ENCODE measurements at places on chromosomes 4 and X.

DNA sequence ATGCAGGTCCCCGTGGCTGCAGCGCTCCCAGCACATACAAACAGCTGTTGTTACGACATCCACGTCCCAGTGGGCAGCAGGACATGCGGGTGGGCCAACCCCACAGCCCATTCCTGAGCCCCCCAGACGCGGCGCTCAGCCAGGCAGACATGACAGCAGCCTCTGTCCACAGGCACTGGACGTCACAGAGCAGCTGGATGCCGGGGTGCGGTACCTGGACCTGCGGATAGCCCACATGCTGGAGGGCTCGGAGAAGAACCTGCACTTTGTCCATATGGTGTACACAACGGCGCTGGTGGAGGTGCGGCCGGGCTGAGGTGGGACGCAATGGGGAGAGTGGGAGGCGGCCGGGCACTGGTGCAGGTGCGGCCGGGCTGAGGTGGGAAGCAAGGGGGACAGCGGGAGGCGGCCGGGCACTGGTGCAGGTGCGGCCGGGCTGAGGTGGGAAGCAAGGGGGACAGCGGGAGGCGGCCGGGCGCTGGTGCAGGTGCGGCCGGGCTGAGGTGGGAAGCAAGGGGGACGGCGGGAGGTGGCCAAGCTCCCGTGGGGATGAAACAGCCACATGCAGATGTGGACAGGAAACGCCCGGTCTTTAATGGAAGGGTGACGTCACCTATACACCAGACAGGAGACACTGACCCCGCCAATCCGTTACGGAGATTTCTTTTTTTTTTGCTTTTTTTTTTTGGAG is 9.4 kb downstream of the PLCXD1 start:
- DNase-seq = peak; percentile 2

DNA sequence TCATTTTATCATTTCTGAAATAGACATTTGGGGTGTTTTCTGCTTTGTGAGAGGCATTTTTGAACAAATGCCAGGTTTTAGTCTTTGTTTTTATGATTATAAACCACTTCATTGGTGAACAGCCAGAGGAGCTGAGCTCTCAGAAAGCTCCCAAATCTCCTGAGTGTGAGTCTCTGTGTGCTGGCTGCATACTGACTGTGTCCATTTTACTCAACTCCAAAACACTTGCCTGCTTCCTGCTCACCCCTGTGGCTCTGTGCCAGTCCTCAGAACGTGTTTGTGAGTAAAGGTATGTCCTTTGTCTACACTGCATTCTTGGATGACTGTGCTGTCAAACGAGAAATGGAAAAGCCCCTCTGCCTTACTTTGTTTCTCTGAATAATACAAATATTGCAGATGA is 5.4 kb upstream of the LRAT start:
- no peak for DNase-seq

DNA sequence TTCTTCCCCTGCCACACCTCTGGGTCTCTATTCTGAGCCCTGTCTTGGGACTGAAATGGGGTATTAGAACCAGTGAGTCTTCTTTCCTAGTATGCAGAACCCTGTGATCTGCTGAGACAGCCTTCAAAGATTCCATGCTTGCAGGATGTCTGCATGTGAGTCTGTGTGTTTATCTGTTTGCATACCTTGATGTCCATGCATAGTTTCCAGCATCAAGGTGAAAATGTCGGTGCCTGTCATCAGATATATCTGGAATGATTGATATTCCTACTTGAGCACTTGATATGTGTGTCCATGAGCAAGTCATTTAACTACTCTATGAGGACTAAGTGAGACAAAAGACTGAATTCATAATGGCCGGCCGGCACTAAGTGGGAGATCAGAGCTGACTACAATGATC is 117.0 kb upstream of the HS3ST1 start:
- DNase-seq = no peak

GRCh38 chr4:169098054-169098497 is 88.0 kb upstream of the CBR4 start:
- DNase-seq = no peak

- no peak for DNase-seq
Measured at GRCh38 chr4:55517526-55518229, 29.0 kb downstream of the CLOCK start.

- no peak for DNase-seq
Measured at GRCh38 chr4:71545168-71545567, 206.3 kb downstream of the SLC4A4 start.

DNA sequence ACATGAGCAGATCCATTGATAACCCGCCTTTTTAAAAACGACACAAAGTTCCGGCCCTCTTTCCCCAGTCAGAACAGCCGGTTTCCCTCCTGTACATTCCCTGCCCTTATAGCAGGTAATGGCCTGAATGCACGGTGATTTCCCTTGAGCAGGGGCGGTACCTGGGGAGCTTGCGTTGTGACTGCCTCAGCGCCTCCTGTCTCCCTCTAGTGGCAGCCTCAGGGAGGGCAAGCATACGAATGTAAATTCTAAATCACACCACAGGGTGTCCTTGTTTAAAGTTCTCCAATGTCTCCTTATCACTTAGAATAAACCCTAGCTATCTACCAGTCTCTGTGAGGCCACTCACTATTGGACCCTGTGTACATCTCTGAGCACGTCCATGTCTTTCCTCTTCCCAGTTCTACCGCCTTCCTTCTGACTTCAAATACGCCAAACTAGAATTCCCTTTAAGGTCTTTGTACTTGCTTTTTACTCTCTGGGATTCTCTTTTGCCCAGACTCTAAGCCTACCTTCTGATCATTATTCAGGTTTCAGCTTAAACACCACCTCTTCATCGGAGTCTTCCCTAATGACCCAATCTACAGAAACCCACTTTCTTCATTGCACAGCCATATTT is 18.4 kb upstream of the LDB2 start:
- DNase-seq = peak; percentile 52

DNA sequence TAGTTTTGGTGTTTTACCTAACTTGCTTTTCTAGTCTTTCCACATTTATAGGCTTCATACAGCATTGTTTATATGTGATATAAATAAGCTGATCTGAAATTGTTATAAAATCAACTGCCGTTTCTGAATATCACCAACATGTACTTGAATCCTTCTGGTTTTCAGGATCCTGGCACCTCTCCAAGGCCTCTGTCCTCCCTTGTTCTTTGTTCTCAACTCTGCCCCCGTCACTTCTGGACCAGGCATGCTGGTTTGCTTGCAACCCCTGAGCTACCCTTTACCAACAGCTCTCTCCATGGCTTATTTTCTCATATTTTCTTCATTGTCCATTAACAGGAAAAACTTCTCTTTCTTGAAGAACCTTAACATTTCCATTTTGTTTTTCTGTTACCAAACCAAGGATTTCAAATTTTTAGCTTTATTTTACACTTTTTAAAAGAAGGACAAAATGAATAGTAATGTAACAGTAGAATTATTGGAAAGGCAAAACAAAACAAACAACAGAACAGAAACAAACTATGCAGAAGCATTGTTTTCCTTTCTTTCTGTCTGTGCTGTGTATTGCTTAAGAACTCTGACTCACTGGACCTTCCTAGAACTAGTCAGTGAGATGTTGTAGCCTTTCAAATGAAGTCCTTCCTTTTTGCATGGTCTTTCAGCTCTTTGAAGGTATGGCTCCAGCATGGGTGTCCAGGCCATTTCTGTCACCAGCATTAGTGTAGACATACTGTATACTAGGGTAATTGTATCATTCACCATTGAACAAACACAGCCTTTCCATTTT is 44.8 kb downstream of the BANK1 start:
- DNase-seq = no peak

DNA sequence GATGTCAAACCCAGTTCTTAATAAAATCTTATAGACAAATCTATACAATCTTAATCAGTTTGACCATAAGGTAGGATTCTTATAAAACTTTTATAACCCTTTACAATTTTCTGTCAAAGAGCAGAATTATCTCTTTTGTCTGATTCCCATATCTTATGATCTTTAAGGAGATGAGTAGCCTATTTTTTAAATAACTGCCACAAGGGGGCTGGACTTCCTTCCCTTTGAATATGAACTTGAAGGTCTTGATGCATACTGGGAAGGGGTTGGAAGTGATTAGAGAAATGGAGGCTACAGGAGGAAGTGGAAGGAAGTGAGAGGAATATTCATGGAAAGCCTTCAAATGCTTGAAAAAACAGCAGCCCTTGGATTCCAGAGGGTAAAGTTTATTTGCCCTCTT is 111.1 kb downstream of the APOOL start:
- DNase-seq = no peak

GRCh38 chr4:166989886-166990285 is 244.4 kb downstream of the SPOCK3 start:
- DNase-seq = no peak

GRCh38 chr4:144298519-144298918 is 158.0 kb upstream of the GYPA start:
- DNase-seq = no peak

DNA sequence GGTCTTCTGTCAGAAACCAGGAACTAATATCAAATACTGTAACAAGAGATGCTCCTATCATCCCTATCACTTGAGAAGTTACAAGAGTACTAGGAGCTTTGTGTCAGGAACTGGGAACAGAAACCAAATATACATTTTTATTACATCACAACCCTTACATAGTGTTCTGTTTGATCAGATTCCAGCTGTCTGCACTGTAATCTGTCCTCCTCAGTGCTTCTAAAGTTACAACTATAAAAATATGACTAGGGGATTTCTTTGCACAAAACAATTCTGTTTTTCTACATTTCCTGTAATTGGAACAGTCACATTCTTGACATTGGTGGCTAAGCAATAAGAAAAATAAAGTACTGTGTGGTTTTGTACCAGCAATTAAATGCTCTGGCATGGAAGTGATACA is 686.0 kb downstream of the PDHA2 start:
- DNase-seq = no peak

GRCh38 chr4:26032142-26032541 is 118.1 kb downstream of the SMIM20 start:
- DNase-seq = no peak

GRCh38 chr4:40473578-40474388 is 138.7 kb downstream of the CHRNA9 start:
- no peak for DNase-seq

- DNase-seq = no peak
Measured at GRCh38 chr4:185004562-185005218, 13.6 kb upstream of the HELT start.

DNA sequence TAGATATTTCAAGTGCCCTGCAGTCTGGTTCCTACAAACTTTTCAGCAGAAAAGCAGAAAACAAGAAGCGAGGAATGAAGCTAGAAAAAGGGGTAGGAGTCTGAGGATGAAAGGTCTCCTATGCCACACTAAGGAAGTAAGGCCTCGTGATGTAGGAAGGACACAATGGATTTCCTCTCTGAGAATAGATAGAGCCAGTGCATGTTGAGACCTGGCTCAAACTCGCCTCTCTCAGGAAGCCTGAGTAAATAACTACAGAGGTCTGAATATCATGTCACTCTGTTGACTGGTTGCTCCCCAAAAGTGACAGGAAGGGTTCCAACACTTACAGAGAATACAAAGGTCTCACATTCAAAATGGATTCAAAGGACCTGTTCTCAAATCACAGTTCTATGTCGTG is 93.3 kb downstream of the GRIA3 start:
- DNase-seq = no peak

GRCh38 chrX:55767100-55767499 is 49.6 kb downstream of the RRAGB start:
- no peak for DNase-seq

DNA sequence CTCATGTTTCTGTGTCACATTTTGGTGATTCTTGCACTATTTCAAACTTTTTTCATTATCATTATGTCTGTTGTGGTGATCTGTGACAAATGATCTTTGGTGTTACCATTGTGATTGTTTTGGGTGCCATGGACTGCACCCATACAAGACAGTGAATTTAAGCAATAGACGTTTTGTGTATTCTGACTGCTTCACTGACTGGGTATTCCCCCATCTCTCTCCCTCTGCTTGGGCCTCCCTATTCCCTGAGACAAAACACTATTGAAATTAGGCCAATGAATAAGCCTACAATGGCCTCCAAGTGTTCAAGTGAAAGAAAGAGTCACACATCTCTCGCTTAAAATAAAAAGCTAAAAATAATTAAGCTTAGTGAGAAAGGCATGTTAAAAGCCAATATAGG is 60.2 kb downstream of the BANK1 start:
- no peak for DNase-seq

DNA sequence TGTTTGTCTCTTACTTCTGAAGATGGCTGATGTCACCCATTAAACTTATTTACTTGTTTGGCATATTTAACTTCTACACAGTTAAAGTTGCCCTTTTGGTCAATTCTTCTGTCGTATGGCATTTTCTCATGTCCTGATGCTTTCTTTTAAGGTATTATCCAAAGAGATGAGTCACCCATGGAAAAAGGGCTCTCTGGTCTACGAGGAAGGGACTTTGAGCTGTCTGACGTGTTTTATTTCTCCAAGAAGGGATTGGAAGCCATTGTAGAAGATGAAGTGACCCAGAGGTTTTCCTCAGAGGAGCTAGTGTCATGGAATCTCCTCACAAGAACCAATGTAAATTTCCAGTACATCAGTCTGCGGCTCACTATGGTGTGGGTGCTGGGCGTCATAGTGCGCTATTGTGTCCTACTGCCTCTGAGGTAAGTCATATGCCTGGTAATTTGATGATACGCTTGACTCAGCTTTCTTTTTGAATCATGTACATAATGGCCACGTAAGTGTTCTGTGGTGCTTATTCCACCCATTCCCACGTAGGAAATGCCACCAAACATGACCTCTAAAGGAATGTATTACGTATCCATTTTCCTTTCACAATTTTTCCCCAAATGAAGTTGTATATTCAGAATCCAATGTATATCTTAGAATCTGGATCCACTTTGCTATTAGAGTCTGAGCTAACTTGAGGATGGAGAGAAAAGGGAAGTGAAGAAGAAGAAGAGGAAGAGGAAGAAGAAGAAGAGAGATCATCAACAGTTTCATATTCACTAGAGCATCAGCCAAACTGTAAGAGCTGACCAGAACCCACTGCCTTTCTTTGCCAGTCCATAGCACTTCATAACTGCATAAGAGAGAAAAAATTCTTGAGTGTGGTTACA is 45.7 kb downstream of the GPAT3 start:
- no peak for DNase-seq

- DNase-seq = no peak
Measured at GRCh38 chr4:52071791-52072546, 20.9 kb downstream of the SPATA18 start.

DNA sequence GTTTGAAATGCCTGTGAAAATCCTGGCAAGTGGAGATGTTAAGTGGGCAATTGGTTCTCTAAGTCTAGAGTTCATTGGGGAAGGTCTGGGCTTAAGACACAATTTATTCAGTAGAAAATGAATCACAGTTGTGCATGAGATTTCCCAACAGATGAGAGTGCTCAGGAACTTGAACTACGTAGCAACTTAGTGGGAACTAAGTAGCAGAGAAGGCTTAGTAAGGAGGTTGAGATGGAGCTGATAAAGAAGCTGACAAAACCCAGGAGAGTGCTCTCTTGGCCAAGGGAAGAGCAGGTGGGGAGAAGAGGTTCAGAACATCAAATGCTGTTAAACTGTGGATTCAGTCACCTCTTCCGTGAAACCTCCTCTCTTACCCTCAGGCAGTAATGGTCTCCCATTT is 33.0 kb downstream of the AFF1 start:
- no peak for DNase-seq

- no peak for DNase-seq
Measured at GRCh38 chr4:176002007-176002613, 63.5 kb upstream of the WDR17 start.

- no peak for DNase-seq
Measured at GRCh38 chrX:117543885-117544284, 572.7 kb downstream of the KLHL13 start.
